Activated CD8-positive, alpha-beta memory T cell treated with anti-CD3 and anti-CD28 coated beads for 1 hour (primary cell): ENCODE measurements at places on chromosomes 11 and 22.

GRCh38 chr11:27052668-27053067, 12.1 kb downstream of the BBOX1 start:
- DNase-seq, result no peak

- no peak for DNase-seq
These were observed 2.5 kb upstream of the CALCA start for GRCh38 chr11:14974515-14975251.

DNA sequence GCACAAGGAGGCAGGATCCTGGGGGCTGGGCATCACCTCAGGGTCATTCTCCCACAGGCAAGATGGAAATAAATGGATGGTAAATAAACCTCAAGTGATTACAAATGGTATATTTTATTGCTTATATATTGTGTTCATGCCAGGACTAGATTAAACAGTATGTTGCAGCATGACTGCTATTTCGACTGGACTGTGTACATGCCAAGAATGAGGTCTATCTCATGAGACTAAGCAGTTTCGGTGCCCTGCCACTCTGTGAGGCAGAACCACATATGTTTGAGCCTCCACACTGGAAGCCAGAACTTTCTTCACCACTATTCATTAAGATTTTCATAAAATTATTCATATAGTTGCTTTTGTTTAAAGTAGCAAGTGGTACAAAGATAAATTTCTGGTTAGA, 140.2 kb downstream of the DDX10 start:
- no peak for DNase-seq

- DNase-seq, result no peak
These were observed 16.5 kb downstream of the SGSM1 start for GRCh38 chr22:24822471-24822870.

DNA sequence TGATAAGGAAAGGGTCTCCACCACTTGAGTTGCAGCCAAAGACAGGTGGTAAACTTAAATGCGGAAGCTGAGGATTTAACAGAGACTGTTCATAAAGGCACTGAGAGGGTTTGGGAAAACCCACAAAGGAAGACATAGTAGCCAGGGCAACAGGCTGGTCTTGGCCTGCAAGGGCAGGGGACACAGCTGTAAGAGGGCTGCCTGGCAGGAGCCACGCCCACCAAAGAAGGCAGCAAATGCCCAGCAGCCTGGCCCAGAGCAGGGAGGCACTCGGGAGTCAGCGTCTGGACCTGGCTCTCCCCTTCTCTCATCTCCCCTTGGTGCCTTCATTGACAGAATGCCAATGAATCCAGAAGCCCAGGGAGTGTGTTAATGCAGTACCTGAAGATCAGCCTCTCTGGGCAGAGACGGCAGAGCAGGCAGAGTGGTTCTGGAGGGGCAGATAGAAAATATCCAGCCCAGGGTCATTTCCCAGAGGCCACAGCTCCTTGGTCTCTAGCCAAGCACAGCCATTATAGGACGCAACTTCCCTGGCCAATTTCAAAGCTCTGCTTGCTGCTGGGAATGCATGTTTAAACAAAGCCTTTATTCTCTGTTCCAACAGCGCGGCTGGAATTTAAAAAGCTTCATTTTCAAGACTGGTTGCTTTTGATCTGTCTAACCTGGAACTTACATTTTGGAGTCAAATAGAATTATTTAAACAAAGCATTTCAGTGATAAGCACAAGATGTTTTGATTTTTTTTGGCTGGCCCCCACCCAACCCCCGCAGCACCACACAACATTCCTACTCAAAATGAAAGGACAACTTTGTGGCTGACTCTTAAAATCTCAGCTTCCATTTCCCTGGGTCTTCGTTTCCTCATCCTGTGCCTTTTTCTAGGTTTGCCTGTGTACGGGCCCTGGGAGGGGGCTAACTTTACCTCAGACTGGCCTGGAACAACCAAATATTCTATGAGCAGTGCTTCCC, 125.6 kb upstream of the LMO1 start:
- DNase-seq, result no peak

DNA sequence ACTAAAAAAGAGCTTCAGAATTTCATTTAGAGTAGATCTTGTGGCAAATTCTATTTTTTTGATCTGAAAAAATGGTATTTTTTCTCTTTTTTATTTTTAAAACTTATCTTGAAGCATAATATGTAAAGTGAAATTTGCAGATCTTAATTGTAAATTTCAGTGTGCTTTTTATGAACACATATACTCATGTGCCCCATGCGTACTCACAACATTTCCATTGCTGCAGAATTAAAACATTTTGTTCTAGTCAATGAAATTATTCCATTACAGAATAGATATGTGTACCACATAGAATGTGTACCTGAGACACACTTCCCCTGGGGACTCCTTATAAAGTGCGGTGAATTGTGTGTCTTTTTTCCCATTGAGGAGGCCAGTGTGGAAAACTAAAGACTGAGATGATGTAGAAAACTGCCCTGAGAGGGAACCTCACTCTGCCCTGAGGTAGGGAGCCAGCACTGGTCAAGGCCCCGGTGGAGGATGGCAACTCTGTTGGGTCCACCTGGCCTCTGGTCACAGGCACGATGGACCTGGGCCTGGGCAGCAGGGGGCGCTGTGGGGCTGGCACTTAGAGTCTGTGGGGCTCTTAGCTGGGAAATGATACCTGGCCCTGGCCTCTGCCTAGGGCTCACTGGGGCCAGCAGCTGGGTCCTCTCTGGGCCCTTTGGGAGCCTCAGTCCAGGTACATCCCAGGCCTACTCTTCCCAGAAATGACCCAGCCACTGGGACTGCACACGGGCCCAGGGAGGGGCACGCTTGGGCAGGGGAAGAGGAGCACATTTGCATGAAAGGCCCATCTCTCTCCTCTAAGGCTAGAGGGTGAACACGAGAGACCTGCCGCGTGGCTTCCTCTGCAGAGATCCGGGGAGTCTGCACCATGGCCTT, 77.9 kb upstream of the TOP3B start:
- peak; percentile 5 for DNase-seq

DNA sequence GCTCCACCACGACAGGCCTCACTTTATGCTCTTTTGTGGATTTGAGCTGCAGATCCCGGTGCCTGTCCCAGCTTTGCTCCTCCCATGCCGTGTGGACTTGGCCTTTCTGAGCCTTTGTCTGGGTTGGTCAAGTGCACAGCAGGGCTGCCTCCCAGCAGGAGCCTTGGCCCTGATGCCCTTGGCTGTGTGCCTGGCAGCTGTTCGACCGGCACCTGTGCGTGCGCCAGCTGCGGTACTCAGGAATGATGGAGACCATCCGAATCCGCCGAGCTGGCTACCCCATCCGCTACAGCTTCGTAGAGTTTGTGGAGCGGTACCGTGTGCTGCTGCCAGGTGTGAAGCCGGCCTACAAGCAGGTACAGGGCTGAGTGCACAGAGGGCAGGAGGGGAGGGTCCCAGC, 46.5 kb downstream of the MYO7A start:
- DNase-seq, result no peak

GRCh38 chr22:19765477-19766239, 5.1 kb downstream of the TBX1 start:
- no peak for DNase-seq

DNA sequence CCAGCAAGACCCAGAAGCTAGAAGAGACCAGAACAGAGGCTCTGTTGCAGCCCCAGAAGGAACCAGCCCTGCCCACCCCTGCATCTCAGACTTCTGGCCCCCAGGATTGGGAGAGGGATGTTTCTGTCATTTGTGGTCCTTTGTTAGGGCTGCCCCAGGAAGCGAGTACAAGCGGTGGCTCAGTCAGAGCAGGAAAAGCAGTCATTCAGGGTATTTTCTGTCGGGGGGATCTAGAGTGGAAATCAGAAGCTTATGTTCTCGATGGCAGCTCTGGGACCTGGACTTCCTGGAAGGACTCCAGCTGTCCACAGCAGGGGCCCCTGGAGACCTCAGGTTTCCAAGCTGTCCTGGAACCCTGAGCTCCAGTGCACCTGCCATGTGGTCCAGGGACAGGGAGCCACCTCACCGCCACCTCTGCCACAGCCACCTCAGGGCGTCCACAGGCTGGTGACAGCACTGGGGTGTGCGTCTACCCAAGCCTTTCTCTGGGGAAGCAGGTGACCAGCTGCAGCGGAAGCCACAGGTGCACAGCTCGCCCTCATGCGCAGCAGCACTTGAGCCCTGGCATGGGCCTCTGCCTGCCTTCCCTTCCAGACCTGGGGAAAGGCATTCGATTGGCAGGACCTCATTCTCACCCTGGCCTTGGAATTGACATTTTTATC, 2.6 kb downstream of the KRTAP5-5 start:
- DNase-seq, result no peak

- no peak for DNase-seq
These were observed 9.4 kb downstream of the VSTM5 start for GRCh38 chr11:93840981-93841380.
